ENCODE measurements at places on chromosomes 4 and X.

DNA sequence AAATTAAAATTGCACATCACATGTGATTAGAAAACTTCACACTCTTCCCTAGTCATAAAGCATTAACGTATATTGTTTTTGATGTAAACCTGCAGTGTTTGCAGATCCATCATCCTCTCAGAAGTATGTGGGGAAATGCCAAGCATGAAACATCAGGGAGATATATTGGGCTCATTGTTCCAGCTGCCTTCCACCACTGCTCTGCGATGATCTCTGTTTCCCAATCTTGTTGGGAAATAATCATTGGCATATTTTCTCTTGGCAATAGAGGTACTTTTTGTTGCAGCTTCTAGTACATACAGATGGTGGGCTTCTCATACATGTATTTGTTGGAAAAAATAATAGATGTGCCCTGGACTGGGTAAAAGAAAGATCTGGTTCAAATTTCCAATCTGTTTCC is 466.3 kb upstream of the HS3ST1 start:
- no peak for DNase-seq

DNA sequence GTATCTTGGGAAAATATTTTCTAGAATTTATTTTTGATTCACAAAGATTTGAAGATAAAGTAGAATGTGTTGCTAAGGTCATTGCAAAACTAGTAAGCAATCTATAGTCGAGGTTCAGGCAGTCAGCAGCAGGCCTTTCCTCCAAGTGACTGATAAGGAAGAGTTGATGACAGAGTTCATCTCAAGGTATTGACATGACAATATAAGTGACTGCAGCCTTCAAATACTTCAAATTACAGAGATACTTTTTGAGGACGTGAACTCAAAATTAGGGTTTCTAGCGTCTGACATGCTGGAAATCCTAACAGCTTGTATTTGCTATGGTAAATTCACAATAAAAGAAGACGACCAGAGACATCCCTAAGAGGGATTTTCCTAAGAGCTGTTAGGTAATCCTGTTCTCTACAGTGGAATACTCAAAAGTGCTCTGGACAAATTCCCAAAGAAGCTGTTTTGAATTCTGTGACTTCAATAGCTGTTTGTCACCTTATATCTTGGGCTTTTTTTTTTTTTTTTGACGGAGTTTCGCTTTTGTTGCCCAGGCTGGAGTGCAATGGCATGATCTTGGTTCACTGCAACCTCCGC is 7.4 kb downstream of the ARHGAP10 start:
- no peak for DNase-seq

DNA sequence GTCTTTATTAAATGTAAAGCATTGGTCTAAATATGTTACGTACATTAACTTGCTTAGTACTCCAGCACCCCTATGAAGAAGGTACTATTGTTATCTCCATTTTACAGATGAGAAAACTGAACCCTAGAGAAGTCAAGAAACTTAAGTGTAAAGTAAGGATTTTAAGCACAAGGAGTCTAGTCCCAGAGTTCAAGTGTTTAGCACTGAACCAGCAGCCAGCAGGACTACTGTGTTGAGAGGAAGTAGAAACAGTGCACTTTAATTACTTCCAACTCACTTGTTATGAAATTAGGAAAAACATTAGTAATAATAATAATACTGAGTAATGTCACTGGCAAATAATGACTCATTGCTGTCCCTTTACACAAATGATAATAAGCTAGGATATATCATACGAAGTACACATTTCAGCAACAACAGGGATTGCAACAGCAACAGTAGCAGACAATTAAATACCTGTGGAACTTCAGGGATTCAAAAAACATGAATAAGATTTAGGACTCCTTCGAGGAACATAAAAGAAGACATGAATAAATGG is 548.1 kb upstream of the HS3ST1 start:
- no peak for DNase-seq

DNA sequence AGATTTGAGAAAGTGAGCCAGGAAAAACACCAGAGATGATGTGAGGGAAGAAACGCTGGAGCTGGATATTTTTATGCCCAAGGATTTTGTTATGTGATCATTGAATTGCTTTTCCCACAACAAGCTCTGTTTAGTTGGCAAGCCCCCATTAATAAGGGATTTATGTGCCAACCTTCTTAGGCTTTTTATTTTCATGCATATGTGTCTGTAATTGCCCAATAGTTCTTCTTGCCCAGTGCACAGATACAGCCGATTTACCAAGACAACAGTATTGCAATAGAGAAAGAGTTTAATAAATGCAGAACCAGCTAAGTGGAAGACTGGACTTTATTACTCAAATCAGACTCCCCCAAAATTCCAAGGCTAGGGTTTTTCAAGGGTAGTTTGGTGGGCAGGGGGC is 57.7 kb downstream of the TRIM2 start:
- DNase-seq = no peak

DNA sequence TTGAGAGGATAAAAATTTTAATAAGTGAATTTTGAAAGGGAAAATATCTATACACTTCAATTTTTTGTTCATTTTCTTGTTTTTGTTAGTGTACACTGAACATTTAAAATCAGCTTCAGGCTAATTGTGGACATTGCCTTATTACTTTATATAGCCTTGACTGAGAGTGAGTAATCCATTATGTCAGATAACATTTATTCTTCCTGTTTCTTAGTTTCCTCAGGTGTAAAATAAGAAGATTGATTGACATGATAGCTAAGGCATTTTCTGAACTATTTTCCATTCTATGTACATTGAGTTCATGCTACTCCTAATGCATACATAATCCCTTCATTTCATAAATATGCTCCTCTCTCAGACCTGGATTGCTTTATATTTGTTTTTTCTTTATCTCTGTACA is 607.3 kb upstream of the AADAT start:
- DNase-seq = no peak
